ENCODE measurements at places on chromosomes 4 and X.

GRCh38 chr4:17681281-17682221 lies 67.1 kb downstream of the MED28 start:
- DNase-seq: no peak

DNA sequence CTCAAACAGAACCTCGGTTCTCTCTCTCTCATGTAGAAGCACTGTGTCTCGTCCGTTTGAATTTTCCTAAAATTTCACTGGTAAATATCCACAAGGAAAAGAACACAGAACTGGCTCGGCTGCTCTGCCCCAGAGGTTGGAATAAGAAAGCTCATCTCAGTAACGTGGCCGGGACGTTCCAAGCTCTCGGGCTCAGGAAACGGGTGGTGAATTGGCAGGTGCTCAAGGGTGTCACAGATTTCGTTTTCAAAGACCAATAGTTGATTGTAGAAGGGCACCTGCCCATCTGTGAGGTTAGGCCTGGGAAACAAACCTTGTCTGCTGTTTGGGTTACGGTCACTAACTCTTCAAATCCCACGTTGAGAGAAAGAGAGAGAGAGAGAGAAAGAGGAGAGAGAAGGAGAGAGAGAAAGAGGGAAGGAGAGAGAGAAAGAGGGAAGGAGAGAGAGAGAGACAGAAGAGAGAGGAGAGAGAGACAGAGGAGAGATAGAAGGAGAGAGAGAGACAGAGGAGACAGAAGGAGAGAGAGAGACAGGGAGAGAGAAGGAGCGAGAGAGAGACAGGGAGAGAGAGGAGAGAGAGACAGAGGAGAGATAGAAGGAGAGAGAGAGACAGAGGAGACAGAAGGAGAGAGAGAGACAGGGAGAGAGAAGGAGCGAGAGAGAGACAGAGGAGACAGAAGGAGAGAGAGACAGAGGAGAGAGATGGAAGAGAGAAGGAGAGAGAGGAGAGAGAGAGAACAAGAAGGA lies 106.6 kb downstream of the CRLF2 start:
- no peak for DNase-seq

GRCh38 chr4:7740866-7741525 lies 198.7 kb downstream of the AFAP1 start:
- DNase-seq: no peak

- DNase-seq: peak; percentile 69
Observed at GRCh38 chr4:82798168-82799005, at the start of gene SCD5. Gene SCD5 (minus strand): TSS chr4:82798796. CDS start chr4:82798537, 259 bp downstream.

DNA sequence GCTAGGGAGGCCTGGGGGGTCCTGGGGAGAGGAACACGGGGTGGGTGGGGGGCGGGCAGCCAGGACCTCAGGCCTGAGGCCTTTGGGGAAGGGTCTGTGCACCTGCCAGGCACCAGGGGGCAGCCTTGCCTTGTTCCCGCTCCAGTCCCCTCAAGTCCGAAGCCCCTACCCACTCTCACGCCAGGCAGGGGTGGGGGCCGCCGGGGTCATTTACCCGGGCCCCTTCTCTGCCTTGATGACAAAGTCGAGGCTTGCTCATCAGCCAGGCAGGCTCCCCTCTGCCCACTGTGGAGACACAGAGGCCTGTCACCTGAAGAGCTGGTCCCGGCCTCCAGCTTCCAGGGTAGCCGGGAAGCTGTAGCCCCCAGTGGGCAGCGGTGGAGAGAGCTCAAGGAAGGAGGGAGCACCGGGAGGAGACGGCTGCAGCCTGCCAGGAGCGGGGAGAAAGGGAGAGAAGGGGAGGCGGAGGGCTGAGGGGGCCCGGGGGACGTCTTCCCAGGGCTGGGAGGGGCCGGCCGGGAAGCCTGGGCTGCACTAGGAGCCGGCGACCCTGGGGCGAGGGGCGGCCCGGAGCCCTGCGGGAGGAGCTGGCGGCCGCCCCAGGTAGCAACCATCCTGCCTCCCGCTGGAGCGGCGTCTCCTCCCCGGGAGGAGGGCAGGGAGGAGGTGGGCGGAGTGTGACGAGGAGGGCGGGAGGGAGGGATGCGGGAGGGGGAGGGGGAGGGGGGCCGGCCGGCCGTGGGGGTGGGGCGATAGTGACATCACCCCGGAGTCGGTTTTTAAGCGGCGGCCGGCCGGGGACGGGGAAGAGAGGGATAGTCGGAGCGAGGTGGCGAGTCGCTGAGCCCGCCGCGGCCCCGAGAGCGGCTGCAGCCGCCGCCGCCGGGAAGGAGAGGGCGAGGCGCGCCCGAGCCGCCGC lies at the start of gene SLC6A8:
SLC6A8 (plus strand) TSS at position 806 of the 919 bp plus-strand sequence. CDS start 649 bp downstream, outside the sequence.
- peak; percentile 31 for DNase-seq

DNA sequence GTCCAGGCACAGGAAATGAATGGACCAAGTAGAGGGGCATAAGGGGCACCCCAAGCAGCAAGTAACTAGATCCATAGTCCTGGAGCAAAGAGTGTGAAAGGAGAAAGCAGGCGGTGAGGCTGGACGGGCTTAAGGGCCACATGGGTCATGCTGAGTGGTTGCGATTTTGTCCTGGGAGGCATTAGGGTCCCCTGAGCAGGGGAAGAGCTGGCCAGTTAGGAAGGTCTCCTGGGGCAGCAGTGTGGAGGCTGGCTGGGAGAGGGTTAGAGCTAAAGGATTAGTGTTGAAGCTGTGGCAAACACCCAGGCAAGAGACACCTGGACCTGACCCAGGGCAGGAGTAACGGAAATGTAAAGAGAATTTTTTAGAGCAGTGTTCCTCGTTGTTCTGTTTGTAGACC lies 26.5 kb downstream of the MYOZ2 start:
- DNase-seq: no peak

DNA sequence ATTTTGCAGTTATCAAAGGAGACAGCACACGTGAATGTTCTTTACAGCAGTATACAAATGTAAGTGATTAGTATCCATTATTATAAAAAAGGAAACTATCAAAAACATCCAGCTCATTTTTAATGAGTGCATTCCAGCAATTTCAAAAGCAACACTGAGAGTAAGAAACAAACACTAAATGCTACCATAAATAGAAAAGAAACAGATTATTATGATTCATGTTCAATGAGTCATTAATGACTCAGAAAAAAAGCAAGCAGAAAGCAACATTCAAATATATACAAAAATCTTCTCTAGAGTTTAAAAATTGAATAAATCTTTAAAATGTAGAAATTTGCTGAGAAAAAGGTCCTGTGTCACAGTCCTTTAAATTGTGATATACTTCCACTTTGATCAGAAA lies 346.5 kb upstream of the FMR1 start:
- no peak for DNase-seq

- no peak for DNase-seq
Observed at GRCh38 chrX:129714581-129714980, 24.2 kb upstream of the XPNPEP2 start.

- DNase-seq: no peak
Observed at GRCh38 chr4:67499799-67500198, 45.5 kb downstream of the CENPC start.

Data from CD4-positive, alpha-beta T cell treated with Interleukin-15 for 4 hours (primary cell).